ENCODE measurements at places on chromosomes 12 and 14.

DNA sequence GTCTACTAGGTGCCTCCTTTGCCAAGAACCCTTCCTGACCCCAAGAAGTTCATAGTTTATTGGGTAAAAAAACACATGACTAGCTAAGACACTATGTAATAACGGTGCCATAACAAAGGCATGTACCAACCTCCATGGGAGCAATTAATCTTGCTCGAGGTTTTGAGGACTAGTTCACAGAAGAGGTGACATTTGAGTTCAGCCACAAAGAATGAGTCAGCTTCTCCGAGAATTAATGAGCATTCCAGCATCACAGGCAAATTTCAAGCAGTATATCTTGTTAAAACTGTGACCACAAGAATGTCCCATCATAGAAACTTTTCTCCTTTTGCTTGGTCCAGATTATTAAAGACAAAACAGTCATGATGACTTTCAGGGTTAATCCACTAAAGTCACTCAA, 113.0 kb upstream of the RAP1B start:
- no peak for DNase-seq

DNA sequence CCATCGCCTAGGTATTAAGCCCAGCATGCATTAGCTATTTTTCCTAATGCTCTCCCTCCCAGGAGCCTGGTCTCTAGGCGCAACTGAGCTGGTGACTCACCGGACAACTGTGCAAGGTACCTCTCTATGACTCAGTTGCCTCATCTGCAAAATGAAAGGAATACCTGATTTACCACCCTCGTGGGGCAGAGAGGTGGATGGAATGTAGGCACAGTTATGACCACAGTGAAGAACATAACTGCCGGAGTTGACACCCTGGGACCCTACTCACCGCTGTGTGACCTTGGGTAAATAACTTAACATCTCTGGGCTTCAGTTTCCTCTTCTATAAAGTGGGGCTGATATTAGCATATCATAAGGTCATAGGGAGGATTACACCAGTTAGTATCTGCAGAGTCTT, 22.6 kb downstream of the BCL11B start:
- DNase-seq, result no peak

DNA sequence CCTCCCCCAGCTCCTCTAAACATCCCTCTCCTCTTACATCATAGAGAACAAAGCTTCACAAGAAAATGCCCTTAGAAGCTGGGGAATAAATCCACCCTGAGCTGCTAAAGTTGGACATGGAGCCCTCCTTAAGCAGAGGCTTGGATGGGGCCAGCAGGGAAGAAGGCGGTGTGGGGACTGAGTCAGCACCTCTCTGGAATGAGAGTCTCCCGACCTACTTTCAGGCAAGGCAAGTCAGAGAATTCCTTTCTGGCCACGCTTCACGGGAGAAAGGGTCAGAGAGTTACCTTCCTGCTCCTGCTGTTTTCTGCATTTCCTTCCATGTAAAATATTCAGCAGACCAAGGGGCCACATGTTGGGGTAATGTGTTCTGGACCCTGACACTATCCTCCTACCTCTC, 113.3 kb upstream of the PRB2 start:
- no peak for DNase-seq

DNA sequence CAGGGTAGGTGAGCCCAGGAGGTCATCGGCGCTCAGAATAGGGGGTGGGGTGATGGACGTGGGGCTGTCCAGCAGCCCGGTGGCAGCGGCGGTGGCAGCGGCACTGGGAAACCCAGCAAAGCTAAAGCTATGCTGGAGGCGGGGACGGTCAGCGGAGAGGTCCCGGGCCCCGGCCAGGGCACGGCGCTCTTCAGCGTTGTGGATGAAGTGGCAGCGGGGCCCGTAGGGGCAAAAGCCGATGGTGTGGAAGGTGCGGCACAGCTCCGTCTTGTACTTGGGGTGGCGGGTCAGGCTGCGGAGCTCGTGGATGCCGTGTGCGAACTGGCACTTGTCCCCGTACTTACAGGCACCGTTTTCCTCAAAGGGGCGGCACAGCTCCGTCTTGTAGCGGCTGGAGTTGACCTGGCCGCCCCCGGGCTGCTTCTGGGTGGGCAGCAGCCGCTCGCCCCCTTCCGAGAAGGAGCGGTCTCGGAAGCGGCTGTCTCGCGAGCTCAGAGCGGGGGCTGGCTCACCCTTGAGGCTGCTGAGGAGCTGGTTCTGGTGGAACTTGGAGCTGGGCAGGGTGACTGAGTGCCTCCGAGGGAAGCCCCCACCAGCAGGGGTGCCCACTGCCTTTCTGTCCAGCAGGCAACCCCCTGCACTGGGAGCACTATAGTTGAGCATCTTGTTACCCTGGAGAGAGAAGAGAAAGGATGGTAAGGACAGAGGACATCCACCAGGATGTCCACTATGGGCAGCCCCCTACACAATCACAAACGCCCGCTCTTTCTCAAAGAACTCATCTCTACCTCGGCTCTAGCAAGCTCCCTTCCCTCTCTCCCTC, 2.8 kb downstream of the ZFP36L1 start:
- no peak for DNase-seq

- DNase-seq, result no peak
Observed at GRCh38 chr12:91663310-91663709, 480.7 kb upstream of the DCN start.

Data from hypothalamus (tissue), 51 donors.